Activated CD4-positive, alpha-beta T cell treated with anti-CD3 and anti-CD28 coated beads, Interleukin-2, amount 10 ng/mL, durations not matched to agents 7 days and 5 days (primary cell): ENCODE measurements at places on chromosomes 5 and 9. TPM values are rescaled to one million over a fixed set of nuclear protein-coding genes. Genes with fewer than 3 reads are reported as not detected.

Gene F2RL2
- total RNA-seq, result not detected

Gene PCDHGA6
- not detected for total RNA-seq

Gene ARL10
- 5.4 TPM for total RNA-seq

Gene C9orf152
- total RNA-seq, result not detected

Gene LMX1B
- not detected for total RNA-seq

Gene CDC25C
- total RNA-seq, result 19.0 TPM
